GM03348 (cell line): ENCODE measurements at places on chromosomes 11 and 22.

DNA sequence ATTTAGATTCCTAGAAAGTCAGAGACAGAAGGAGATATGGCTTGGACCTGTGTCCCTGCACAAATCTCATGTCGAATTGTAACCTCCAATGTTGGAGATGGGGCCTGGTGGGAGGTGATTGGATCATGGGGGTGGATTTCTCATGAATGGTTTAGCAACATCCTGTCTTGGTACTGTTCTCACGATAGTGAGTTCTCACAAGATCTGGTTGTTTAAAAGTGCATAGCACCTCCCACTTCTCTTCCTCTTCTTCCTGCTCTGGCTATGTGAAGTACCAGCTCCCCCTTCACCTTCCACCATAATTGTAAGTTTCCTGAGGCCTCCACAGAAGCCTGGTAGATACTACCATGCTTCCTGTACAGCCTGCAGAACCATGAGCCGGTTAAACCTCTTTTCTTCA lies 27.6 kb upstream of the PAMR1 start:
- DNase-seq = no peak

DNA sequence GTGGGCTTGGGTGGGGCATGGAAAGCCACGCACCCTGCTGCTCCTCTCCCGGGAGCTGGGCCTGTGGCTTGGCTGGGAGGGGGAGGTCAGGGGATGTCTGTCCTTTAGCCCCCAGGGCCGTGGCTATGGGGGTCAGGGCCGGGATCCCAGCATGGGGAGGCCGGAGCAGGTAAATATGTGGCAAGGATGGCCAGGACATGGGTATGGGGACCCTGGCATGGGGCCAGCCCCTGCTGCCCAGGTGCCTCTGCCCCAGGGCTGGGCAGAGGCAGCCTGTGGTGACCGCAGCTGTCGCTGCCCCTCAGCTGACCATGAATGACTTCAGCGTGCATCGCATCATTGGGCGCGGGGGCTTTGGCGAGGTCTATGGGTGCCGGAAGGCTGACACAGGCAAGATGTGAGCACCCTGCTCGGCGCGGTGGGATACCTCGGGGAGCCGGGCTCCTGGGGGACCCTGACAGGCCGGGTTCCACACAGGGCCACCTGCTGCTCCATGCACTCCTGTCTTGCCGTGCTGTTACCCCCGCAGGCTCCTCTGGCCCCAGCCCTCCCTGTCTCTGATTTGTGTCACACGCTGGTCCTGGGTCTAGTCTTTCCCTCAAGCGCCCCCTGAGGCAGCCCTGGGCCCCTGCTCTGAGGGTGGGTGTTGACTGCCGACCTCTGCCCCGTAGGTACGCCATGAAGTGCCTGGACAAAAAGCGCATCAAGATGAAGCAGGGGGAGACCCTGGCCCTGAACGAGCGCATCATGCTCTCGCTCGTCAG lies 8.1 kb upstream of the ANKRD13D start:
- DNase-seq = no peak

DNA sequence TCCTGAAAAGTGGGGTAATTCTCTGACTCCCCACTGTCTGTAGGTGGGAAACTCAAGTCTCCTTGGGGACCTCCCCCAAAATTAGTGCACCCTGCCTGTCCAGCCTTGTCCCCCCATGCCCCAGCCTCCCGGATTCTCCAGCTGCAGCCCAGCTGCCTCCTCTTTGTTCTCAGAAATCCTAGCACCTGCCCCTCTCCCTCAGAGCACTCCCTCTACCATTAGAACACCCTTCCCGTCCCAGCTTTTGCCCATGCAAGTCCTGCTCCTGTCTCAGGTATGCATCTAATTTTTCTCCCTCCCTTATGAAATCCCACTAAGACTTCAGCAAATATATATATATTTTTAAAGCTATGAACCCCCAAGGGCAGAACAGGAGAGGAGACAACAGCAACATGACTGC lies 37.3 kb downstream of the LRFN4 start:
- DNase-seq = no peak

DNA sequence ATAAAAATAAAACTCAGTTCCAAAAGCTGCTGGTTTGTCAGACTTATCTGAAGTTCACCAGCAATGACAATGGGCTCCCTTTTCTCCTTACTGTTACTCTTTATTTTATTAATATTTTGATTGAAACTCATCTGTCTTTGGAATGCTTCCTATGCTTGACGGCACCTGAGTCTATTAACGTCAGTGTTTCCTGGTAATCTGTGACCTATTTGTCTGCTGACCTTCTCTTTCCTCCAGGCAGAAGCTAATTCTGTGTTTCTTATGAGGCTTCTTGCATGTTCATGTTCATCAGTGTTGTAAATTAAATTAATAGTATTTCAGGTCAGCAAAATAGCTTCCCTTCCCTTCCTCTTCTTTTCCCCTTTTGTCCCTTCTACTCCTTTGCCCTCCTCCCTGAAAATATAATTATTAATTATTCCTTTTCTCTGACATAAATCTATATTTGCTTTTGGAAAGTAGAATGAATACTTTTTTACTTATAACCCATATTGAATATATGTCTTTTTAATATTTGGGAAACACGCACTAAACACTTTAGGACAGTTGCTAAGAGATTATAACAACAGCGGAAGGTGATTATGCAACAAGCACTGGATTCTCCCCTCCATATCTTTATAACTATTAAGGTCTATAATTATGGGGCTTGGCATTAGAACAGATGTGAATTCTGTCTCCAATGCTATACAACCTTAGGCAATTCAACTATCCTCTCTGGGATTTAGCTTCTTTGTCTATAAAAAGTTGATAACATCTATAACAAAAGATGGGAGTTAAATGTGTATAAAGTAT lies 32.1 kb upstream of the PCF11 start:
- DNase-seq = no peak

- no peak for DNase-seq
Measured at GRCh38 chr11:113723787-113724186, 17.7 kb upstream of the TMPRSS5 start.

DNA sequence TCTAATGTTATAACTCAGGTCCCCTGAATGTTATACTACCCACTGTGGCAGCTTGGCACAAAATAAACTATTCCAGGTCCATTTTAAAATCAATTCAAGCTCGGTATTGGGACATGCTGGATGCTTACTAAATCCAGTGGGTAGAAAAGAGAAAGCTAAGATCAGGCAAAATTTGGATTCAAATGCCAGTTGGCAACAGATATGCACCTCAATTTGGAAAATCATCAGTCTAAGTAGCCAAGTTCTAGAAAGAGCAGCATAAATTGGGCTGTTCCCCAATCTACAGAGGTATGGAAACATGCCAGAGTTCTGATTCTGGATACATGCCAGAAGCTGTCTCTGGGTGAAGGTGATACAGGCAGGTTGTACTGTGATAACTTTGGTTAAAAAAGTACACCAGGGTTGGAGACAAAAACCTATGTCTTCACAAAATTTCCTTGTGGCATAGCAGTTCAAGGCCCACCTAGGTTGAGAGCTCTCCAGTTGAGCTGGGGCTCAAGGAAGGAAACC lies 427.8 kb downstream of the LRRC4C start:
- no peak for DNase-seq

- peak; percentile 90 for DNase-seq
Measured at GRCh38 chr22:42621505-42622002, 6.9 kb upstream of the POLDIP3 start.

- no peak for DNase-seq
Measured at GRCh38 chr22:20111689-20112622, 3.9 kb upstream of the RANBP1 start.

- no peak for DNase-seq
Measured at GRCh38 chr11:102727890-102728289, 3.1 kb upstream of the MMP8 start.

GRCh38 chr11:113994077-113994954 lies 19.4 kb downstream of the HTR3A start:
- peak; percentile 70 for DNase-seq

DNA sequence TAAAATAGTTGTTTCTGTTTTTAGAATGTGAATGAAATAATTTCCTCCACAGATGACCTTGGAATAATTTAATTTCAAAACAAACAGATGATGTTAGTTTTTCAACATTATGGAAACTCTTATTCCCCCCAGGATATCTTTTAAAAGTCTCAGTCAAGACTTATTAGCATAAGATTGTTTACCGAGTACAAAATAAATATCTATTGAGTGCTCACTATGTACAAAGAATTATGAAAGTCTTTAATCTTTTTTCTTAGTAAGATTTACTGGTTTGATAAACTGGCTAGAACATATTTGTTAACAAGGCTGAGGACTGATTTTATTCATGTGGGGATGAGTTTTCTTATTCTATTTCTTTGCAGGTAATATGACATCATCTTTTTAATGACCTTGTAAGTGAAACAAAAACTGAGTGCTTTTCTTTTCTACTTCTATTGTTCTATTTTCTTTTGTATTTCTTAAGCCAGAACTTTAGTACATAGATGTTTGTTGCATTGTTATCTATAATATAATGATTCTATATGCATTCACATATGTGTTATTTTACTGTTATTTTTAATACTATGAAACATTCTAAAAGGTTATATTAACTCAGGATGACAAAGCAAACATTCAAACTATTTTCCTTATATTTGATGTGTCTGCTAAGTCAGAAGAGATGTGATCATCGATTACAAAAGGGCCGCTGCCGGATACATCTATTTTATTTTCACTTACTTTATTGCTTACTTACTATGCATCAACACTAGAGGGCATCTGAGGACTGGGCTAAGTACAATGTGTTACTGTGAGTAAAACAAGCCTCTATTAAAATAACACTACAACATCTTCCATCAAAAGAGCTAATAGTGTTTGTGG lies 111.0 kb upstream of the ARHGAP42 start:
- DNase-seq = peak; percentile 50

GRCh38 chr11:129223260-129223659 lies 31.1 kb upstream of the ARHGAP32 start:
- no peak for DNase-seq

GRCh38 chr11:86174101-86175046 lies 70.2 kb upstream of the EED start:
- peak; percentile 90 for DNase-seq

GRCh38 chr11:73988227-73988626 lies 5.6 kb upstream of the UCP2 start:
- DNase-seq = no peak

GRCh38 chr11:70948398-70948797 lies 304.0 kb downstream of the SHANK2 start:
- DNase-seq = no peak

DNA sequence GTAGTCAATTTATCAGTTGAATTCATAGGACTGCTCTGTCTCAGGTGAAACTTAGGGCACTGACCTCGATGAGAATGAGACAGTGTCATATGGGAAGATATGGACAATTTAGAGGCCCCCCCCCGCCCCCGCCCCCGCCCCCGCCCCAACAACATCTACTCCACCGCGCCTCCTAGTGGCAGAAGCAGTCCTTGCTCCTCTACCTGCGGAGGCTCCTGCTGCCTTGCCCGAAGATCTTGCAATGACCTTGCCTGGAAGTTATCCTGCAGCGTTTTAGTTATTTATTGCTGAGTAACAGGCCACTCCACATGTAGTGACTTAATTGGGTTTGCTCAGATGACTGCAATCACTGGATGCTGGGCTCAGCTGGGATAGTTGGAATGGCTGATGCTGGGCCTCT lies 15.2 kb downstream of the SERPINH1 start:
- peak; percentile 72 for DNase-seq

- no peak for DNase-seq
Measured at GRCh38 chr11:123427405-123427804, 2.7 kb upstream of the GRAMD1B start.

DNA sequence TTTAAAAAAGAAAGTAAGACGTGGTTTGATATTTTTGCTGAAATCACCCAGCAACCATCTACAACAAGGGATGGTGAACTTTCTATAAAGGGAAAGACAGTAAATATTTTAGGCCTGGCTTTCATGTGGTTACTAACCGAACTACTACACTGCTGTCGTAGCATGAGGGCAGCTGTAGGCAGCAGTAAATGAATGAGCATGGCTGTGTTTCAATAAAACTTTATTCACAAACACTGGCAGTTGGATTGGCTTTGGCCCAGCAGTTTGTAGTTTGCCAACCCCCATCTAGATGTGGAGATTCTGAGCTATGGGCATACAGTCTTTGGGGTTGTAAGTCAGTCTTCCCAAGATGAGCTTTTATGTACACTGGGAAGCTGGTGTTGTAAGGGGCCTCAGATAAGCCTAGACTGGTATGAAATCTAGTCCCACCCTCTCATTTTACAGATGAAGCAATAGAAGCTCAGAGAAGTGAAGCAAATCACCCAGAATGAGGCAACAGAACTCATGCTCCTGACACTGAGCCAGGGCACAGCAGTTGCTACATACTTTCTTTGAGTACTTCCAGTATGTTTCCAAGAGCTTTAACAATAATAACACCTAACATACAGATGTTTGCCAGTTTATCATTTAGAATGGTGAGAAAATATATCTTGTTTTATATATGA lies 204.4 kb downstream of the ADAMTS15 start:
- peak; percentile 79 for DNase-seq

- no peak for DNase-seq
Measured at GRCh38 chr11:118105657-118106305, 19.0 kb upstream of the SMIM35 start.

DNA sequence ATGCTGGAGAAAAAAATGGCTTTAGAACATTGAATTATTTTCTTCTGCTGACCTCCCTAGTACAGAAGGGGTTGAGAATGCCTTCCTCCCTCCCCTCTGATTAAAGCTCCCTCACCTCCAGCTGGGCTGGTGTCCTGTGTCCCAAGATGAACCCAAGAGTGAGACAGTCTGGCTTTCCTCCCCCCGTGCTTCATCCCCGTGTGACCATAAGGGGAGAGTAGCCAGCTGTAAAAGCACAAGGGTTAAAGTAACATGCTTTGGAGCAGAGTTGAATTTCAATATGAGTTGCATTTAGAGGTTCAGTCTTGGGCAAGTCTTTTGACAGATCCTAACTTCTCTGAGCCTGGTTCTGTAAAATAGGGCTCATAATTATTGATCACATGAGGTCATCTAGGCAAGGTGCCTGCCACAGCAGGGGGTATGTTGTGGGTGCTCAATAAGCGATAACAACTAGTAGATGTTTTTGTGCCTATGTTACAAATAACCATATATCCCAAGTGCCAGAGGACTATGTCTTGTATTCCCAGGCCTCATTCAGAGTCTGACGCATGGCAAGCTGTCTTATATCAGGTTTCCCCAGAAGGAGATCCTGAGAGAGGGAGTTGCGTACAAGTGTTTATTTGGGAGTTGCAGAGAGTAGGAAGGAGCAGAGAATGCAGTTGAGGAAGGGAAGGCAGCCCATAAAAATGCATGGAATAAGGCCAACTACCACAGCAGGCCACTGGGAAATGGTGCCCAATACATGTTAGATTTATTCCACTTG lies 4.1 kb downstream of the PRG2 start:
- no peak for DNase-seq

DNA sequence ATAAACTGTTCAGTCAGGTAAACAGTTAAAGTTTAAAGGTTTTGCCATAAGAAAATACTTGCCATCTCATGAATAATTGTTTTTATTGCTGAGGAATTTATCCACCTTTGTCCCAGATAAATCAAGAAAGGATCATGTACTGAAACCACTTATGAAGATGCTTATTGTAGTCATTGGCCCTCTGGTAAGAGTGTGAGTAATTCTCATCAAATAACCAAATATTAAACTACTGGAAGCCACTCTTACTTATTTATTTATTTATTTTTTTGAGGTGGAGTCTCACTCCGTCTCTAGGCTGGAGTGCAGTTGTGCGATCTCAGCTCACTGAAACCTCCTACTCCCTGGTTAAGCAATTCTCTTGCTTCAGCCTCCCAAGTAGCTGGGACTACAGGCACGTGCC lies 35.1 kb downstream of the TMEM135 start:
- no peak for DNase-seq

- DNase-seq = peak; percentile 40
Measured at GRCh38 chr11:42422090-42422489, 889.7 kb upstream of the API5 start.
